ENCODE measurements at places on chromosomes 2 and 18.

- no peak for DNase-seq
Measured at GRCh38 chr2:180677200-180677599, 303.2 kb upstream of the UBE2E3 start.

- DNase-seq: no peak
Measured at GRCh38 chr2:42895134-42895790, 102.9 kb upstream of the HAAO start.

GRCh38 chr18:50461251-50461650, 86.4 kb downstream of the SKA1 start:
- DNase-seq: no peak

- no peak for DNase-seq
Measured at GRCh38 chr2:20188851-20189250, 36.1 kb downstream of the SDC1 start.

GRCh38 chr2:121824264-121824663, 68.8 kb downstream of the TSN start:
- no peak for DNase-seq

GRCh38 chr2:205903549-205904129, 182.3 kb downstream of the INO80D start:
- DNase-seq: no peak

- no peak for DNase-seq
Measured at GRCh38 chr18:21853016-21853415, 112.4 kb downstream of the MIB1 start.

GRCh38 chr18:37161491-37161890, 332.6 kb downstream of the KIAA1328 start:
- no peak for DNase-seq

DNA sequence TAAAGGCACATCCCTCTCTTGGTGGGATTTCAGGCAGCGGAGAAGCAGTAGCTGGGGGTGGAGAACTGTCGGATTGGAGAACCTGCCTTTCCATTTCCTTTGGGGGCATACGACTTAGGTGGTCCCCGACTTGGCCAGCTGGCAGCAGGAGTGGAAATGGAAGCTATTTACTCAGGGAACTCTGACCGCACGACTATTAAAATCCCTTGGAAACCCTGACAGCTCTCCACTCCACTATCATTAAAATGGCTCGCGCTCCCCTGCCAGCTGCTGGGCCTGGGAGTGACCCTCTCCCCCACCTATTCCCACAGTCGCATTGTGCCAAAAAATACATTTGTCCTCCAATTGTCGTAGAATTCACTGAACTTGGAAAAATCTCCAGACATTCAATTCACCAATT, 77.7 kb upstream of the APCDD1 start:
- DNase-seq: peak; percentile 28

- DNase-seq: no peak
Measured at GRCh38 chr2:3601561-3602271, 6.8 kb downstream of the COLEC11 start.

- no peak for DNase-seq
Measured at GRCh38 chr2:167871286-167871685, 376.1 kb downstream of the STK39 start.

GRCh38 chr18:58893388-58894099, 28.9 kb downstream of the ZNF532 start:
- no peak for DNase-seq

- no peak for DNase-seq
Measured at GRCh38 chr2:131046028-131046917, 47.0 kb downstream of the FAM168B start.

GRCh38 chr2:124804014-124804940, 779.2 kb downstream of the CNTNAP5 start:
- no peak for DNase-seq

DNA sequence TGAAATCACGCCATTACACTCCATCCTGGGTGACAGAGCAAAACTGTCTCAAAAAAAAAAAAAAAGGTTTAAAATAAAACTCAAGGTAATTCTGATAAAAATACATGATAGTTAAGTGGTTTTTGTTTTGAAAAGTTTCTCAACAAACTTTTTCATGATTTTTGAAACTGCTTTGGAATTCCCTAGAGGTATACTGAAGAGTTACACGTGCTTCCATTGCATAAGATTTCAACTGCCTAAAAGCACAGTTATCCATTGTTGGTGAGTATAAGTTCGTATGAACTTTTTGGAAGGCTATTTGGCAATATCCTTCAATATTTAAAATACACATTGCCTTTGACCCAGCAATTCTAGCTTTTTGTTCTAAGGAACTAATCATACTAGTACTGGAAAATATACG, 74.9 kb downstream of the USP34 start:
- no peak for DNase-seq

DNA sequence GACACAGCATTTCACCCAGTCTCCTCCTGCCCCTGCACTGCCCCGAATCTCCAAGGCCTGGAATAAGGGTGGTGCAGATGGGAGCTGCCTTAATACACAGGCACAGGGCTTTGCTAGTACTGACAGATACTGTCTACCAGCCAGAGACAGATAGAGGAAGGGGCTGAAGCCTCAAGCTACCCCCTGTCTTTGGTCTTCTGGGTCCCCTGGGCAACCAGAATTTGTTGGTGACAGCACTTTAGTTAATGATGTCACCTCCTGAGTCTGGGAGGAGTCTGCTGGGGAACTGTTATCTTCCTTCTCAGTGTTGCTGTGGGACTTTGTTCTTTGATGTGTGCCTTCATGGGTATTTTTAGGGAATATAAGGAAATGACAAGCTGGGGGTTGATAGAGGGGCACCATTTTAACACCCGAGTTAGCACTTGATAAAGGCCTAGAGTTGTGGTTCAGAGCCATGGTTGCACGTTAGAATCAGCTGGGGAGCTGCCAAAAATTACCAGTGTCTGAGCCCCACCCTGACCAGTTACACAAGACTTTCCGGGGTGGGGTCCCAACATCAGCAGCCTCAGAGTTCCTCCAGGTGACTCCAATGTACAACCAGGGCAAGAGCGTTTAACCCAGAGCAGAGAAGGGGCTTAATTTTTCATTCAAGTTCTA, 136.8 kb downstream of the SMAD7 start:
- no peak for DNase-seq

GRCh38 chr2:18194161-18194560, 315.7 kb downstream of the KCNS3 start:
- no peak for DNase-seq

- no peak for DNase-seq
Measured at GRCh38 chr2:156445296-156446220, 9.4 kb downstream of the GPD2 start.

DNA sequence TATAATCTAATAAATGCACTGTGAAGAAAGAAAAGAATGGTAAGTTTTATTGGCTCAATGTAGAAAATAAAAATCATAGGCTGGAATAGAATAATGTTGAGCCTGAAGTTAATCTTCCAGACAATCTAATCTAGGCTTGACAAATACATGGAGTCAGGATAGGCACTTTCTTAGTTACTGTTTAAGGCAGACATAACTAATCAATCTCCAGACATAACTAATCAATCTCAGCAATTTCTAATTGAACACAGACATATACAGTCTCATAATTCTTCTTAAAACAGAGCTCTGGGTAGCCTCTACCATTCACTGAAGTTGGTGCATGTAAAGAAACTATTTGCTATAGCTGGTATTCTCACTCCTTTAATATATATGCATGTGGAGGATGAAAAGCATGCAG, 150.1 kb upstream of the CTAGE1 start:
- no peak for DNase-seq

DNA sequence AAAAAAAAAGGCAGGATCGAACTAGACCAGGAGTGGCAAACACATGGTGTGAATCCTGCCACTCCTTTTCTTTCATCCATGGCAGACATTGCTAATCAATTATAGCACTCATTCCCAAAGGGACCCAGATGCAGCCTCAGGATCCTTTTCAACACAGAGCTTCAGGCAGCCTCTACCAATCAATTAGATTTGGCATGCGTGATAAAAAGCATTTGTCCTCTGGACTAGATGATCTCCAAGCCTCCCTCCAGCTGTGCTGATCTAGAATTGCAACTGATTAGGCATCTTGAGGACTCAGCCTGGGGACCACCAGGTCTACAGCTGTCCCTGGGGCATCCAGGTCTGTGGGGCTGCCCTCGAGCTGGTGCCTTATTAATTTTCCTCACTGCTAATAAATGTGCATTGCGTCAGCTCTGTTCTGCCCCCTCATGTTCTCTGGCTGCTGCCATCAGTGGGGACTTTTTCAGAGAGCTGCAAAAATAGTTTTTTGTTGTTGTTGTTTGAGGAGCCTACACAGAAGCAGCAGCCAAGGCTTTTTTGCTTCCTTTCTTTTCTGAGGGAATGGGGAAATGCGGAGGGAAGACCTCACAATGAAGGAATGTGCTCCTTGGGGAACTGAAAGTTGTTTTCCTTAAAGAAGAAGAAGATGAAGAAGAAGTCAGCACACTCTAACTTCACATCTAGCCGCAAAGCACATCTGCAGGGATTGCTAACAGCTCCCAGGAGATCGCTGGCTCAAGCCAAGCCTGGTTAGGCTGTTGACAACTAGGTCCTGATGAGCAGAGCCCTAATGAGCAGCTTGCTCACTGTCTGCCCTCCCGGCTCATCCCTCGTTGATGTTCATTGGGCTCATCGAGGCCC, 8.8 kb upstream of the ATOH8 start:
- DNase-seq: no peak

DNA sequence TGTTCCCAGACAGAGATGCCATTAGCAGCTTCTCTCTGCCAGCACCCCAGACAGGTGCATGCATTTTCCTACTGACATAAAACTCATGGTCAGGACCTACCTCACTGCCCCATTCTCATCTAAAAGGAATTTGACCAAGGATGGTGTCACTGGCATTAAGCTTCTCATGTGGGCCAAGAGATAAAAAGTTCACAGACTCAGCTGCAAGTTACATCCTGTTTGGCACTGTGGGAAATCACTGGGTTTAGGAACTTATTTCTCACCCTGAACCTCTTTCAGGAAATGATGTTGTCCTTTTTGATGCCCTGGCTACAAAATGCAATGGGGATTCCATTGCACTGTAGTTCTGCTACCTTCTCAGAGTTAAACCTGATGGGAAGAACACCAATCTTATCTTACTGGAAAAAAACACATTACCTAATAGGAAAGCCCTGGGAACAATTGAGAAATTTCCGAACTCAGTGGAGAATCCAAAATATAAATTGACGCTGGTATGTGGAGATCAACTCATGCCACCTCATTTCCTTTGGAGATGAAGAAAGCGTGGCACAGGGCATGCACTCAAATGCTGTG, 252.1 kb upstream of the COPS8 start:
- no peak for DNase-seq

DNA sequence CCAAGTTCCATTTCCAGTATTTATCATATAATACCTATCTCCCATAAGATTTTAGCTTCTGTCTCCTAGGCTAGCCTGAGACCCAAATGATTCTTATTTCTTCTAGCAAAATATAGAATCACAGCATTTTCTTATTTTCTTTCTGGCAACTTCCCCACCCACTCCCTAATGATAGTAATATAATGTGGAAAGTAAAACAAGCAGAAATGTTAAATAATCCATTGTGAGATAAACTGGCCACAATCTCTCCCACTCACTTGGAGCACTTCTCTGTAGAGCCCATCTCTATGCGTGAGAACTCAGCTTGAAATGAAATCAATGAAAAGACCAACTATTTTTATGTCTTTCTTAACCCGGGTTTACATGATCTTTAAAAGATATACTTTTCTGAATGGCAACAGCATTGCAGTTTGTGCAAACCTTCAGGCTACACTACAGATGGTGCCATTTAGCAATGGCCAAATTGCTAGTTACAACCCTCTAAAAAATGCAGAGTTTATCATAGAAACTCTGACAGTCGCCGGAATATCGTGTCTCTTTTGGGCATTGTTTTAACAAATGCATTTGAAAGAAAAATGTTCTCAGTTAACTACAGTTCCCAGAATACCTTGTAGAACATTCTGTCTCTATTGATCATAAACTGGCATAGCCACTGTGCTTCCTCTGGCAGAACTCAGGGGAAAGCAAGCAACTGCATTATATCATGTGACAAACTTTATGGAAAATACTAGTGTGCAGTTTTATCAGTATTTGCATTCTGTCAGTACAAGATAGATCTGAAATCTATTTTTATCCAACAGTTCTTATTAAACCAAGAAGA, 1407.4 kb upstream of the ZEB2 start:
- DNase-seq: no peak

DNA sequence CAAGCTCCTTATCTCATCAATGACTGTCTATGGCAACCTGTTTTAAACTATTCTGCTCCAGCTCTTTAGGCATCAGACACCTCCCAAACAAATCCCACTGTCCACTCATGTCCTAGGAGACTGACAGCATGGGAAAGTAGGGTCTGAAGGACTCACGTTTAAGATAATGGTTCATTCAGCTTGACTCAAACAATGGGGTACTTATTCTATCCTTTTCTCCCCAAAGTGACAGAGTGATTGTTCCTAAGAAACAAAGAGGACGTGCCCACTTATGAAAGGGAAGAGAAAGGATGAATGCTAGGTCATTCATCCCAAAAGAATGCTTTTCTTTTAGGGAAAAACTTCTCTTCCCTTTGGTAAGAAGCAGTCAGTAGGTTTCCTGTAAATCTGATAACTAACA, 41.9 kb downstream of the ALK start:
- DNase-seq: no peak

- no peak for DNase-seq
Measured at GRCh38 chr2:151358166-151358970, 976 bp downstream of the TNFAIP6 start.

GRCh38 chr2:181471783-181472182, 14.6 kb downstream of the ITGA4 start:
- no peak for DNase-seq

DNA sequence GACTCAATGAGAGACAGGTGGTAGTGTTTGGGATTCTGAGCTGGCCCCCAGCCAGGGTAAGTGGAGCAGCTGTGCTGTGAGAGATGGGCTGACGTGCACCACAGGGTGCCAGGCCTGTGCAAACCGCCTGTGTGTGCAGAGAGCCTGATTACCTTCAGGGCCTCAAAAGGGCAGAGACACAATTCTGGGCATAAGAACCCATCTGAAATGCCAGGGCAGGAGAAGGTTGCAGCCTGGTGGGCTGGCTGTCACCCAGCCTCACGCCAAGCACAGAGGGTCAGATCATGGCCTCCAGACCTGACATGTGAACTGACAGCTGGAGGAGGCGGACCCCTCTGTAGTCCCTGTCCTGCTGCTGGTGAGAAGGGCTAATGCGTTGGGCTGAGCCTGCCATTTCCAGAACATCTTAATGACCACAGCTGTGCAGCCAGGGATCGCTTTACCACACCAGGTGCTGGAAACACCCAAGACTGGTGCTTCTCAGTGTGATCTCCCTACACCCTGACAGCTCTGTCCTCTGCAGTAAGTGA, 100.9 kb downstream of the ARL4C start:
- no peak for DNase-seq

DNA sequence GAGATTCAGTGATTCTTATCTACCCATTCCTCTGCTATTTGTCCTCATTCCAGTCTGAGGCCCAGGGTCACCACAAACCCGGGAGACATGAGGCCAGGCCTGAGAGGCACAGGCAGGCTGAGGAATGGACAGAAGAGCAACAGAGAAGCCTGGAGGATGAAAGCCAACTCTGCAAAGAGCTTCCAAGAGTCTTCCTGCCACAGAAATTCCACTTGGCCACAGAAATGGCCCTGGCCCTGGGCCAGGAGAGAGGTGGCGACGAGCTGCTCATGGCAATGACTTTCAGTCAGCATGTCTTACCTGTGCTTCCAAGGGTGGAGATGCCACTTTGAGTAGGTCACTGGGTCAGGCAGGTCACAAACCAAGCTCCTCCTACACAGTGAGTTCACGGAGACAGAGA, 155.3 kb upstream of the PKDCC start:
- DNase-seq: no peak

Data from heart right ventricle (tissue), 16 donors.